ENCODE measurements at places on chromosomes 2 and 18. TPM values are rescaled to one million over a fixed set of nuclear protein-coding genes. Genes with fewer than 3 reads are reported as not detected.

- no peaks in the 10 kb centered on the region for H3K4me1 ChIP-seq
- H3K27ac ChIP-seq: no peak overlapping the region
- no peaks in the 10 kb centered on the region for H3K36me3 ChIP-seq
- H3K27me3 ChIP-seq: no peaks in the 10 kb centered on the region
- H3K4me3 ChIP-seq: no peak overlapping the region
Measured at GRCh38 chr2:138020432-138020831, 56.2 kb downstream of the HNMT start.

DNA sequence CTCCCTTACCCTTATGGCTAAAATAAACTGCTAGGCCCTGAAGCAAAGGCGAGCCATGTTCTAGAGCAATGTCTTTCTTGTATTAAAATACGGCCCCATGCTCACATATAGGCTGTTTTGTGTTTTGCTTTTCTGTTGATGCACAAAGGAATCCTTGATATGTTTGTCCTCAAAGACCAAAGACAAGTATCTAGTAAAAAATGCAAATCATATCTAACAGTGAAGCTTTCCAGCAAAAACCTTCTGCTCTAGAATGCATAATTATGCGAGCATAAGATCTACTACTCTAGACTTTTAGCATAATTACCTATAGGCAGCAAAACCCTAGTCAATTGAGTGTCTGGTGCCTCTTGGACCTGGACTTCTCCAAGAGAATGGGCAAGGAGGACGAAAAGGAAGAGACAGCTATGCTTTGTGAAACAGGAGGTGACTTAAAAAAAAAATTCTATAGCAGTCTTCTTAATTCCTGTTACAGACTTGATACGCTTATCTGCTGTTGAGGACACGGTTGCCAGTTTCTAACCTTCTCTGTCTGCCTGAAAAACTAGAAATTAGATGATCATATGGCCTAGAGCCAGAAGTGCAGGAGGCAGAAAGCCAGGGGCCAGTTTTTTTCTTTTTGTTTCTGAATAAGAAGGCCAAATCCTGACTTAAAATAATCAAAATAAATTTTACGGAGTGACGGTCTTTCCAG lies 1.5 kb upstream of the AMMECR1L start:
- H3K27ac ChIP-seq: peak overlapping the region; percentile 89
- peaks cover 36% of the 10 kb centered on the region for H3K4me1 ChIP-seq
- no peaks in the 10 kb centered on the region for H3K27me3 ChIP-seq
- H3K36me3 ChIP-seq: peaks cover 18% of the 10 kb centered on the region
- peak overlapping the region; percentile 81 for H3K4me3 ChIP-seq

GRCh38 chr2:174112073-174112472 lies 136.3 kb downstream of the OLA1 start:
- no peaks in the 10 kb centered on the region for H3K4me1 ChIP-seq
- H3K27ac ChIP-seq: no peak overlapping the region

DNA sequence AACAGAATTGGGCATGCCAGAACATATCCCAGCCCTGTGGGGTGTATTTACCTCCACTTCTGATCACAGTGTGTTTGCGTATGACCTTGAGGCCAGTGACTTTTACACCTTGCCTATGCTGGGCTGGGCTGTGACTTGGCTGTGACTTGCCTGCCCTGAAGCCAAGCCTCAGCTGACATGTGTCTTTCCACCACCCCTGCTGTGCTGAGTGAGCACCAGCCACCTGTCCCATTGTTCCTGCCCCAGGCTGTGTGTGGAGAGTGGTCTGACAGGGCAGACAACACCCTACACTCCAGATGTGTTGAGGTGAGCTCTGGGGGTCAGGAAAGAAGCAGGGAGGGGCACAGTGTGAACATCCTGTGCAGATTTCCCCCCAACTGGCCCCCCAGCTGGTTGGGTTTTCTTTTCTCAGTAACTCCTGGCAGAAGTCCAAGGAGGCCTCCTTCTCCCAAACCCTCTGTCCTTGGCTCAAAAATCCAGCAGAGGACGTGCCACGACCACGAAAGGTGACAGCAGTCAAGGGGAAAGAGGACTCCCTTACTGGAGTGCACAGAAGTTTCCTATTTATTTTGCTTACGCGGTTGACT lies 5.1 kb upstream of the STEAP3 start:
- no peak for DNase-seq
- no peak overlapping the region for H3K27ac ChIP-seq
- H3K36me3 ChIP-seq: no peaks in the 10 kb centered on the region
- no peaks in the 10 kb centered on the region for H3K4me1 ChIP-seq
- peaks cover 20% of the 10 kb centered on the region for H3K27me3 ChIP-seq

DNA sequence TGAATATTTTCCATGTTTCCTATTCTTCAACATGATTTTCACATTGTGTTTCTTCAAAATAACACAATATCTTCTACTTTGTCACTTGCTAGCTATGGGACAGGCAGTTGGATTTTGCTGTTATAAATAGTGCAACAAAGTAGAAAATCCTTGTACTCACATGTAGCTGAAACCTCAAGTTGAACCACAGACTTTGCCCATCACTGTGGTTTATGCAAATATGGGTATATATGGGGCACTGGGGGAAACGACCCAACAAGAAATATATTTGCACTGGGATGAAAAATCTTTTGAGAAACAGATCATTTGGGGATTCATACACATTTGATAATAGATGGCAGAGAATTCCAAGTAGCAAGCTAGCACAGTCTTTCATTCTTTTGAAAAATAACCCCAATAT lies 486.3 kb upstream of the MAP2 start:
- no peak overlapping the region for H3K27ac ChIP-seq
- no peak overlapping the region for H3K4me3 ChIP-seq
- no peaks in the 10 kb centered on the region for H3K4me1 ChIP-seq
- DNase-seq: no peak
- H3K27me3 ChIP-seq: no peaks in the 10 kb centered on the region

- H3K4me3 ChIP-seq: no peak overlapping the region
- H3K27ac ChIP-seq: no peak overlapping the region
- H3K4me1 ChIP-seq: no peaks in the 10 kb centered on the region
- H3K36me3 ChIP-seq: no peaks in the 10 kb centered on the region
- no peak for DNase-seq
Measured at GRCh38 chr18:40018266-40018665, 1936.8 kb upstream of the PIK3C3 start.

DNA sequence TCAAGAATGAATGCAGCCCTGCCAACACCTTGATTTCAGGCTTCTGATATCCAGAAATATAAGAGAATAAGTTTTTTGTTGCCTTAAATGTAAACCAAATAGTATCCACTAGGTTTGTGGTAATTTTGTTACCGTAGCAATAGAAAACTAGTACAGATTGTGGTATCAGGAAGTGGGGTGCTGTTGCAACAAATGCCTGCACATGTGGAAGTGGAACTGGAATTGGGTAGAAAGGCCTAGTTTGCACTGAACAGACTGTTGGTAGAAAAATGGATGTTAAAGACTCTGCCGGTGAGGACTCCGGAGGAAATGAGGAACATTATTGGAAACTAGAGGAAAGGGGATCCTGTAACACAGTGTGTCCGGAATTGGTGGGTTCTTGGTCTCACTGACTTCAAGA lies 145.8 kb upstream of the MGAT5 start:
- H3K27ac ChIP-seq: no peak overlapping the region
- H3K36me3 ChIP-seq: no peaks in the 10 kb centered on the region
- peaks cover 14% of the 10 kb centered on the region for H3K4me1 ChIP-seq
- no peak overlapping the region for H3K4me3 ChIP-seq

DNA sequence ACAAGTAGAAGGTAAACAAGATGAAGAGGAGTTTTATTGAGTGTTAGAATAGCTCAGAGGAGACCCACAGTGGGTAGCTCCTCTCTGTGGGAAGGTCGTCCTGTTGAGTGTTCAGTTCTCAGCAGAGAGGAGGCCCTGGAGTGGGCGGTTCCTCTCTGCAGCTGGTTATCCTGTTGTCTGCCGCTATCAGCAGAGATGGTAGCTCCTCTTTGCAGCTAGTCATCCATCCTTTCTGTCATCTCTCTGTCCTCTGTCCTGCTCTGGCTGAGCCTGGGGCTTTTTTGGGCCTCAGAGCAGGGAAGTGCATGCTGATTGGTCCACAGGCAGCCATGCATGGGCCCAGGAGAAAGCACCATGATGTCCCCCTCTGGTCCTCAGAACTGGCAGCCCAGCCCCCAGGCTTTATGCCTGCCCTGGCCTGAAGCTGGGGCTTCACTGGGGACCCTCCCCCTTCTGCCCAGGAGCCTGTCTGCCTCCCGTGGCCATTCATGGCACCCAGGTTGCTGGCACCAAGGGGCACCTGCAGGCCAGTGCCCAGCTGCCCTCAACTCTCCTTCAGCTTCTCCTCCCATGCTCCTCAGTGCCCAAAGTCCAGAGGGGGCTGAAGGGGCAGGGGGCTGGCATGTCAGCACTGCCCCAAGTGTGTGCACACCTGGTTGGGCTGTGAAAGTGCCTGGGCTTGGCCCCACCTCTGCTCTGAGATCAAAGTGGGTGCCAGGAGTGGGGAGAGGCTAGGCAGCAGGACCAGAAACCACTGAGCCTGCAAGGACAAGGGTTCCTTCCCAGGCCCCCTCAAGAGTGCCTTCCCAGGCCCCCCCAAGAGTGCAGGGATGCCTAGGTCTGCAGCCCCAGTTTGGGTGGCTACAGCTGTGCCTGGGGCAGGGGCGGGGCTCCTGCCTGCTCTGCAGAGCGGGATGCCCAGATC lies 98.7 kb downstream of the TWIST2 start:
- no peak overlapping the region for H3K27ac ChIP-seq
- no peaks in the 10 kb centered on the region for H3K27me3 ChIP-seq
- H3K4me1 ChIP-seq: peaks cover 8% of the 10 kb centered on the region

- no peak for DNase-seq
- H3K4me1 ChIP-seq: no peaks in the 10 kb centered on the region
- no peak overlapping the region for H3K27ac ChIP-seq
- H3K4me3 ChIP-seq: no peak overlapping the region
- no peaks in the 10 kb centered on the region for H3K36me3 ChIP-seq
- peaks cover 2% of the 10 kb centered on the region for H3K27me3 ChIP-seq
Measured at GRCh38 chr2:215764441-215765048, 248.8 kb downstream of the MREG start.

DNA sequence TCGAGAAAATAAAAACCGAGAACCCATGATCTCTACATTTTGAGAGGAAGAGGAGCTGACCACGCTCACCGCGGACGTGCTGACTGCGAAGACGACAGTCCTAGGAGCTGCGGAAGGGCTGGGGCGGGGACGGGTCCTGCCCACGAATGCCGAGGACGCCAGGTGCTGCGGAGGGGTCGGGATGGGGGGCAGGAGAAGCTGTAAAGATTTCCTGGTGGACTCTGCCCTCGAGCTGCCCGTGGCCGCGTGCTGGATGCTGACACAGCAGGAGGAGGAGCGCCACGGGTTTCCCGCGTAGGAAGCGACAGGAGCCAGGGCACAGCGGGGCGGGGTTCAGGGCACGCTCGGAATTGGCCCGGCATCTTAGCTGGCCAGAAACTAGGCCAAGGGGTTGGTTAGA lies 22.2 kb downstream of the ZSCAN30 start:
- peak overlapping the region; percentile 79 for H3K4me3 ChIP-seq
- peaks cover 36% of the 10 kb centered on the region for H3K36me3 ChIP-seq
- peak; percentile 19 for DNase-seq
- no peaks in the 10 kb centered on the region for H3K27me3 ChIP-seq
- peak overlapping the region; percentile 70 for H3K27ac ChIP-seq

DNA sequence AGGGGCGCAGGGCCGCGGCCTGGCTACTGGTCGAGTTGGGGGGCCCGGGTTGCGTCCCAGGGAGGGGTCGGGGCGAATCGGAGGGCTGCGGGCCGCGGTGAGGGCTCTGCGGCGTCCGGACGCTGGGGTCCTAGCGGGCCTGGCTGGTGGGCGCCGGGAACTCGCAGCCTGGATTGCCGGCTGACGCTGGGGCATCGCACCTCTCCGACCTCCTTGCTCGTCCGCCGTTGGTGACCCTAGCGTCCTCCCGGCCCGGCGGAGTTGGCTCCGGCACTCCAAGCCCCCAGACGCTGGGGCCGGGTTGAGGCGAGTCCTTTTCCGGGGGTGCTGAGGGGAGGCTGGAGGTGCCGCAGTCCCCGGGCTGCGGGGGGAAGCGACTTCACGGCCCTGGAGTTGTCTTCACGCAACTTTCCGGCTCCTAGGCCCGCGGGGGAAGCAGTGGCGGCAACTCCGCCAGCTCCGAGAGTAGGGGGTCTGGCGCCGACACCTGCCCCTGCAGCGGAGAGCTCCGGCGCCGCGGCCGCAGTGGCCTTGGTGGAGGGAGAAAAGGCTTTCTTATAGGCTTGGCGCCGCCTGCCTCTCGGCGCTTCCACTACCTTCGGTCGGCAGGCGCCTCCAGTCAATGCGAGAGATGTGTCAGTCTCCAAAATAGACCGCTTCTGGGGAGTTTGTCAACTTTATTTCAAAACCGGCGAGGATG lies 70.3 kb downstream of the HAUS1 start:
- H3K27ac ChIP-seq: peak overlapping the region; percentile 98
- no peaks in the 10 kb centered on the region for H3K27me3 ChIP-seq
- peak; percentile 66 for DNase-seq

- H3K27me3 ChIP-seq: no peaks in the 10 kb centered on the region
- H3K36me3 ChIP-seq: no peaks in the 10 kb centered on the region
- H3K4me3 ChIP-seq: no peak overlapping the region
- no peak for DNase-seq
- H3K27ac ChIP-seq: no peak overlapping the region
- H3K4me1 ChIP-seq: no peaks in the 10 kb centered on the region
Measured at GRCh38 chr2:150609831-150610582, 122.5 kb upstream of the RND3 start.

- H3K36me3 ChIP-seq: no peaks in the 10 kb centered on the region
- DNase-seq: no peak
- H3K27me3 ChIP-seq: peaks cover 5% of the 10 kb centered on the region
- H3K27ac ChIP-seq: no peak overlapping the region
- no peaks in the 10 kb centered on the region for H3K4me1 ChIP-seq
Measured at GRCh38 chr2:1884933-1885580, 140.7 kb upstream of the PXDN start.

DNA sequence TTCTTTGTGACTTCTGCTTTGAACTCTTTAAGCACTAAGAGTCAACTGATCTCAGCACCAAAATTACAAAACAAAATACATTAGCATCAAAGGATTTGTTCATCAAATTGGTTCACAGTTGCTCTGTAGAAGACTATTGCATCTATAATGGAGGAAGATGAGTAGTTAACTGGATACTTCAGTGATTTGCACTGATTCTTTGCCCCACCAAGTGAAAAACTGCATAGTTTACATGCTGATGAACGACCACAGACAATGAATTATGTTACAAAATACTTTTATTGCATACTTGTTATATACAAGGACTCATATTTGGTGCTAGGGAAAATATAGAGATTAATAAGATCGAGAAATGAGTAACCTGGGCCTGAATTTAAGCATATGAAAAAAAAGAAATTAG lies 107.2 kb downstream of the SCG2 start:
- no peak overlapping the region for H3K4me3 ChIP-seq
- no peaks in the 10 kb centered on the region for H3K36me3 ChIP-seq
- no peaks in the 10 kb centered on the region for H3K27me3 ChIP-seq
- H3K4me1 ChIP-seq: no peaks in the 10 kb centered on the region
- no peak overlapping the region for H3K27ac ChIP-seq

GRCh38 chr2:229422063-229422462 lies 151.0 kb upstream of the PID1 start:
- no peak for DNase-seq
- H3K27me3 ChIP-seq: peaks cover 4% of the 10 kb centered on the region
- no peak overlapping the region for H3K27ac ChIP-seq
- no peaks in the 10 kb centered on the region for H3K4me1 ChIP-seq
- no peaks in the 10 kb centered on the region for H3K36me3 ChIP-seq

Gene TNFRSF11A
- total RNA-seq: 8.0 TPM

Gene BOLL
- total RNA-seq: not detected

Gene FAHD2B
- total RNA-seq: 29.2 TPM

Gene EFR3B
- total RNA-seq: 0.23 TPM

Gene FAM161A
- total RNA-seq: 6.6 TPM

Gene COL6A3
- 4.1 TPM for total RNA-seq

Gene FLACC1
- total RNA-seq: 0.59 TPM

Gene HADHA
- total RNA-seq: 118 TPM

Gene GREB1
- total RNA-seq: 1.5 TPM

Gene GREB1L
- not detected for total RNA-seq

Gene LYPD6
- total RNA-seq: not detected

Gene SETBP1
- total RNA-seq: 10.4 TPM

Gene ALPP
- total RNA-seq: not detected

All from activated CD8-positive, alpha-beta T cell treated with anti-CD3 and anti-CD28 coated beads for 36 hours (primary cell).